AG09309 (cell line): ENCODE measurements at places on chromosomes 2 and 18.

- DNase-seq, result no peak
These were observed 1.6 kb upstream of the ARHGEF4 start for GRCh38 chr2:130834931-130835765.

- DNase-seq, result no peak
These were observed 89.8 kb downstream of the CABYR start for GRCh38 chr18:24228667-24229041.

DNA sequence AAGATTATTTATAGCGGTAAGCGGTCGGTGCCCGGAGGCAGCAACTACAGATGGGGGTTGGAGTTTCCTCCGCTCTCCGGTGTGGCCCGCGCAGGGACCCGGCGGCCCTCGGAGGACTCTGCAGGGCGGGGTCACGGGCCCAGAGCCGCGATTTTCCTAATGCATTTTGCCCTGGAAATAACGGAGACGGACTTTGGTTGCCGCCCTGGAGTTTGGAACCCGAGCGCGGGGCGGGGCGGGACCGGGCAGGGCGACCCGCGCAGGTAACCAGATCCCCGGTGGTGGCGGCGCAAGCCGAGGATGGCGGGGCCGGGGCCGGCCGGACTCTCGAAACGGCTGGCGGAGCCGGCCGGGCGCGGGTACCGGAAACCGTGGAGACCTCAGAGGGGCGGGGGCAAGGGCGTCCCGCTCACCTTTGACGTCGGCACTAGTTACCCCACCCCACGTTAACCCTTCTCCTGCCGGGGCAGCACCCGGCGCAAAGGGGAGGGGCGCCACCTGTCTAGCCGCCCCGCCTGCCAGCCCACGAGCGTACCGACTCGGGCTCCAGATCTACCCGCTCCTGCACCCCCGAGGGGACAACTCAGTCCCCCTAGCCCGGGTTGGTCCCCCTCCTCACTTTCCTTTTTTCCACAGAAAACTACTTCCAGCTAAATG, 2.9 kb downstream of the CYP26B1 start:
- no peak for DNase-seq

DNA sequence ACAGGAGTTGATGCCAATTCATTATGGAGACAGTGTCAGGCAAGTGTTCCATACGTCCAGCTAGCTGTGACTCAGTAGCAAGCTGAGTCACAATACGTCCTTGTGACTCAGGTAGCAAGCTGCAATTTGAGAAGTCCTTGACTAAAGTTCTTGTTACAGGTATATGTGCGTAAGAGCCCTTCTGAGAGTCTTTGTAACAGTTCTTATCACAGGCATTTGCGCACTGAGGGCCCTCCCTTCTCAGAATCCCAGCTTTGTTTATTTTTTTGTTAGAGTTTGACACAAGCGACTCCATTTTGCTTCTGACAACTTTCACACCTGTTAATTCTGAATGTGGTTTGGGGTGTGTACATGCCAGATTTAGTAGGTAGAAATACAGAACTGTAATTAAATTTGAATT, 20.1 kb upstream of the ACMSD start:
- DNase-seq, result no peak

DNA sequence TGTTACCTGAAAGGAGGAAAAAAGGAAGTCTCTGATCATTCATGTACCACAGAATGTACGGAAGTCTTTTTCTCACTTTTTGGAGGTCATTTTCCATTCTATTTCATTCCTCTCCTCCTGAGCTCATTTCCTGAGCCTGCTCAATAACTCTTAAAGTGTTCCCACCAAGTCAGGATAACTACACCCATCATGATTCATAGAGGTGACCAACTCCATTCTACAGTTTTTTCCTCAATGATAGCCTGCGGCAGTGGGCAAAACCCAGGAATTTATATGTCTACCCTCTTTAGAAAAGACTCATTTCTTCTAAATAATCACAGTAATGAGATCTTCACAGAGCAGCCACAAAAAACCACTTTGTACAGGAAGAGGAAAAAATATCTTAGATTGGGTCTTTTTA, 372.5 kb downstream of the RBM43 start:
- peak; percentile 56 for DNase-seq

DNA sequence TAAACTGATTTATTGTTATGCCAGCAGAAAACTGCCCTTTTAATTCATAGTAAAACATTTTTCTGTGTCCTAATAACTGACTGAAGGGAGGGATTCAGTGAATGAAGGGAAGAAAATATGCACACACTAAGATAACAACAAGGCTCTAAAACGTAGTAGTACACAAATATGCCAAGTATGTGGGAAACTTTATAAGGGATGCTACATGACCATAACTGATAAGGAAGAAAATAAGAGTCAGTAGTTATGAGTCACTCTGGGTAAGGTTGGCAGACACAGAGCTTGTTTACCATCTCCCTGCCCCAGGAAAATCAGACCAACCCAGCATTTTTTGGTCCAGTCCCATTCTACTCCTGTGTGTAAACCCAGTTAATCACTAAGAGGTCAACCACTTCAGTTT, 124.2 kb downstream of the RPRM start:
- DNase-seq, result no peak
